ENCODE measurements at places on chromosomes 6 and 20.

- peak; percentile 76 for DNase-seq
These were observed 57.2 kb upstream of the ARHGAP18 start for GRCh38 chr6:129766959-129767728.

DNA sequence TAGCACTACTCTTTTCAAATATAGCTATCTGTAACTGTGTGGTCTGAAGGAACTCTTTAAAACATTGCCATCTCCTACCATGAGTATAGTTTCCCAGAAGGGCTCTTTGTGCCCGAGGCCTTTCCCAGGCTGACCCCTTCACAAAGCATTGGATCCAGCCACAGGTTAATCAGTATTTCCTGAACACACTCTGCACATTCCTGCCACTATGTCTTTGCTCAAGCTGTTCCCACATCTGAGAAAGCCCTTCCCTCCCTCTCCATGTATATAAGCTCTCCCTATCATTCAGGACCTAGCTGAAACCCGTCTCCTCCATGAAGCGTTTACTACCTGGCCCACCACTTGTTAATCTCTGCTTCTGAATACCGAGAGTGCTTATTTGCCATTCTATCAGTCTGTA, 47.8 kb upstream of the PKHD1 start:
- DNase-seq = no peak

- DNase-seq = no peak
These were observed 51.9 kb downstream of the HIVEP2 start for GRCh38 chr6:142893088-142893487.

GRCh38 chr6:7373739-7374138, 15.8 kb downstream of the CAGE1 start:
- no peak for DNase-seq
